ENCODE measurements at places on chromosomes 7 and 10.

- no peak for DNase-seq
These were observed 120.0 kb downstream of the MKX start for GRCh38 chr10:27625452-27626211.

DNA sequence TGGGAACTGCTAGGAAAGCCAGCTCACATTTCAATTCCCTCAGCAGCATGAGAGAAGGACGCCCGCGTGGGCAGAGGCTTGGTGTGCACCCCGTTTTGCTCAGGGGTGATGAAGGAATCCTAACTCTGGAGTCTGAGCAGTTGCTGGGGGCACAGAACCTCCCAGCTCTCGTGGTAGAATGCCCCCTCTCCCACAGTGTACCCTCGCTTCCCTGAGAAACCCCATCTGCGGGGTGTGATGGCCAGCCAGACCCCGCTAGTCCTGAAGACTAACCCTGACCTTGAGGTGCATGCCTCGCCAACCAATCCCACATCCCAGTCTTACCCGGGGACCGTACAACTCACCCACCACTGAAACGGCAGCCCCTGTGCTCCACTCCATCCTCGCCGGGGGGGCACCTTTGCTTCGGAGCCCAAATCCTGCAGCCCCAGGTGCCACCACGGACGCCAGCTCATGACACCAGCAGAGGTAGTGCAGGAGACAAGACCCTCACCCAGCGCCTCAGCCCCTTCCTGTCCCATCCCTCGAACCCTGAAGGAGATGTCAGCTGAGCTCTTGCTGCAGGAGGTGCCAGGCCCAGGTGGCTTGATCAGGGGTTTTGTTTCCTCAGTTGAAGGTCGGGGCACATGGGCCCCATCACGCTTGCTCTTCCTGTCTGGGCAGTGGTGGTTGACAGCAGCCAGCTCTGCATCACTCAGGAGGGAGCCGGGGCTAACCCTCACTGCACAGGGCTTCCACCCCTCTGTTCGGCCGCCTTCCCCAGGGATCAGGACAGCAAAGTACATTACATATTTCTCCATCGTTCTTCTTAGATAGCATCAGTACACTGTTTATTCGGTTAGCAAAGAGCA is 236.5 kb downstream of the MGMT start:
- DNase-seq = no peak

DNA sequence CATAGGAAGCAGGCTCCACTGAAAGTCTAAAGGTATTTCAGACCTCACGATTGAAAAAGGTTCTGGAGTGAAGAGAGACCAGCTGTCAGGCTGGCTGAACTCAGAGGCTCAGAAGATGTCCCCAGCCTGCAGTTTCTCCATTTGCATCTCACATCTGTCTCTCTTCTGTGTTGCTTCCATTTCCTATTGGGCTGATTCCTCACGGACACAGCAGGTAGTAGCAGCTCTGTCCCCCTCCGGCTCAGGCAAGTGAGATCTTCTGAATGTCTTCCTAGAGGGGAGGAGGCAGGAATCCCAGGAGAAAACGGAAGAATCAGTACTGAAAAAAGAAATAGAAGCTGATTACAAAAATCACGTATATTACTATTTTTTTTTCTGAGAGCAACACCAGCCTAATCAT is 274.1 kb upstream of the COBL start:
- DNase-seq = no peak

DNA sequence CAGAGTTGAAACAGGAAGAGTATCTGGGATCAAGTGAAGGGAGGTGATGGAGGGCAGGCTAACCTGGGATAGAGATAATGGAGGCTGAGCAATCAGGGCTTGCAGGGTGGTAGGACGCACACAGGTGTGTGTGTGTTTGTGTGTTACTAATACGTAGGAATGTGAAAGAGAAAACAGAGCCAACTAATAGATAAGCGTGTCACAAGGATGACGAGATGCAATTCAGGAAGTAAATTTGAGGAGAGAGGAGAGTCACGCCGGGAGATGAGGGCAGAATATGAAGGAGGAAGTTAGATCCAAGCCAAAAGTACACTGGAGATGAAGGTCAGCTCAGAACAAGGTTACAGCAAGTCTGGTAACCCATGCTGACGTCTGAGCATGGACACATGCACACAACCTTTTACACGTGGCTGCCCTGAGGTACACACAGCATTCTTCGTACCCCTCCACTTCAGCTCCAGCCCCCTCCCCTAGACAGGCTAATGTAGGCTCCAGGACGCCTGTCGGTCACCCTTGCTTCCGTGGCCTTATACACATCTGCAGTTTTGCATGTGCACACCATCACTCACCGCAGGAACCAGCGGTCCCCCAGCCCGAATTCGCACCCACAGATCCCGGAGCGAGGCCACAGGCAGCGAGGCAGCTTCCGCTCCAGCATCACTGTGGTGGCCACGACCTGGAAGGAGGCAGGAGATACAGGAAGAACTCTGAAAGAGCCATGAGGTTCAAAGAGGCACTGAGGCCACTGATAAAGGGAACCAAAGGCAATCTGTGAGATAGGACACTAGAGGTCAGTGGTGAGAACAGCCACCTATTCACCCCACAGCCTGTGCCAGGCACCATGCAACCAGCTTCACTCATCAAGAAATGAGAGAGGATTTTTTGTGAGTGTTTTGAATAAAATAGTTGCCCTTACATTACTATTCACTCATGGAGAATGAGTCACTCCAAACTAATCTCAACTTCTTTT is 23.7 kb upstream of the TRPV6 start:
- DNase-seq = no peak

DNA sequence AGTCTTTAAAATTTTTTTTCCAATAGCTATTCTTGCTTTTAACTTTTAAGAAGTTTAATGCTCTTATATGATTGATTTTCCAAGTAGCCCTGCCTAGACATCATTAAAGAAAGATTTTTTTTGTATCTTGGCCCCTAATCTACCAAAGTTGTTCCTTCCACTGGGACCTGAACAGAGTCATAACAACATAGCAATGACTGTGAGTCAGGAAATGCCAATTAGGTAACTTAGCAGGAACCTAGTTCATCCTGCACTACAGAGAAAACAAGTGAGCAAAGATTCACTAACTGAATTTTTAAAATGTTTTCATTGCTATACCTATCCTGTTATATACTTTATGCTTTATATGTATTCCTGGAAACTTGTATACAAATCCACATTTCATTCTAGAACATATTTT is 284.7 kb downstream of the BICC1 start:
- no peak for DNase-seq

- DNase-seq = no peak
These were observed 256.2 kb upstream of the NFE2L3 start for GRCh38 chr7:25895792-25896171.

GRCh38 chr7:2668401-2668800 is 19.6 kb upstream of the AMZ1 start:
- DNase-seq = no peak
